Osteoblast (primary cell): ENCODE measurements at places on chromosomes 3 and 15. TPM values are rescaled to one million over a fixed set of nuclear protein-coding genes. Genes with fewer than 3 reads are reported as not detected.

HESX1 gene
- total RNA-seq: 0.29 and 0.72 TPM in 2 replicates

RARRES1 gene
- 13.6 and 19.5 TPM in 2 replicates for total RNA-seq

NLGN1 gene
- 7.7 and 9.0 TPM in 2 replicates for total RNA-seq

CCR9 gene
- not detected in 2 replicates for total RNA-seq

PTX3 gene
- total RNA-seq: 537 and 689 TPM in 2 replicates

TTLL13 gene
- under 0.01 TPM in 2 replicates for total RNA-seq

C3orf52 gene
- 3.5 and 4.0 TPM in 2 replicates for total RNA-seq

SLC22A14 gene
- total RNA-seq: 0.29 and 0.36 TPM in 2 replicates

ARGFX gene
- not detected in 2 replicates for total RNA-seq

MFGE8 gene
- 195 and 209 TPM in 2 replicates for total RNA-seq

CHRFAM7A gene
- under 0.01 and 0.72 TPM in 2 replicates for total RNA-seq

TLR9 gene
- not detected in 2 replicates for total RNA-seq

FANCD2OS gene
- total RNA-seq: not detected in 2 replicates

FEZF2 gene
- not detected in 2 replicates for total RNA-seq

QARS1 gene
- total RNA-seq: 360 and 416 TPM in 2 replicates

DNA sequence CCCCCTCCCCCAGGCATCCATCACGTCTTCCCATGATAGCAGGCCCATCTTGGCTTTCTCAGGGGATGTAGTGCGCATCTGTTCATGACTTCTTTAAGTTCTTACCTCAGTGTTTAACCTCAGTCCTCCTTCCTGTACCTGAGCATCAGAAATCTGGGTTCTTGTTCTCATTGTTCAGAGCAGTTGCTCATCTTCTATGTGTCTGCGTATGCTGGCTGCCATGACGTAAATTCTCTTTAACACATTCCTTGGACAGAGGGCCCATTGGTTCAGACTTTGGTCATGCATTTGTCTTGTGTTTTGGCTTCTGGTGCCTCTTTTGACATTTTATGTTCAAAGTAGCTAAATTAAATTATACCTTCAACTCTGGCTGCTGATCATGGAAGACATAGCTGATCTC lies 227.3 kb downstream of the CACNA2D3 start:
- H3K4me1 ChIP-seq: no peaks in the 10 kb centered on the region
- H3K27me3 ChIP-seq: no peaks in the 10 kb centered on the region
- H3K4me3 ChIP-seq: no peak overlapping the region
- H3K36me3 ChIP-seq: no peaks in the 10 kb centered on the region
- H3K27ac ChIP-seq: no peak overlapping the region
- DNase-seq: no peak

- no peaks in the 10 kb centered on the region for H3K36me3 ChIP-seq
- H3K4me1 ChIP-seq: no peaks in the 10 kb centered on the region
- no peak overlapping the region for H3K4me3 ChIP-seq
- DNase-seq: no peak
- H3K27me3 ChIP-seq: peaks cover 2% of the 10 kb centered on the region
- no peak overlapping the region for H3K27ac ChIP-seq
Observed at GRCh38 chr3:63593779-63594178, 58.7 kb upstream of the SNTN start.

GRCh38 chr3:176964661-176965060 lies 232.6 kb downstream of the TBL1XR1 start:
- H3K27ac ChIP-seq: no peak overlapping the region
- DNase-seq: no peak
- H3K4me3 ChIP-seq: no peak overlapping the region

DNA sequence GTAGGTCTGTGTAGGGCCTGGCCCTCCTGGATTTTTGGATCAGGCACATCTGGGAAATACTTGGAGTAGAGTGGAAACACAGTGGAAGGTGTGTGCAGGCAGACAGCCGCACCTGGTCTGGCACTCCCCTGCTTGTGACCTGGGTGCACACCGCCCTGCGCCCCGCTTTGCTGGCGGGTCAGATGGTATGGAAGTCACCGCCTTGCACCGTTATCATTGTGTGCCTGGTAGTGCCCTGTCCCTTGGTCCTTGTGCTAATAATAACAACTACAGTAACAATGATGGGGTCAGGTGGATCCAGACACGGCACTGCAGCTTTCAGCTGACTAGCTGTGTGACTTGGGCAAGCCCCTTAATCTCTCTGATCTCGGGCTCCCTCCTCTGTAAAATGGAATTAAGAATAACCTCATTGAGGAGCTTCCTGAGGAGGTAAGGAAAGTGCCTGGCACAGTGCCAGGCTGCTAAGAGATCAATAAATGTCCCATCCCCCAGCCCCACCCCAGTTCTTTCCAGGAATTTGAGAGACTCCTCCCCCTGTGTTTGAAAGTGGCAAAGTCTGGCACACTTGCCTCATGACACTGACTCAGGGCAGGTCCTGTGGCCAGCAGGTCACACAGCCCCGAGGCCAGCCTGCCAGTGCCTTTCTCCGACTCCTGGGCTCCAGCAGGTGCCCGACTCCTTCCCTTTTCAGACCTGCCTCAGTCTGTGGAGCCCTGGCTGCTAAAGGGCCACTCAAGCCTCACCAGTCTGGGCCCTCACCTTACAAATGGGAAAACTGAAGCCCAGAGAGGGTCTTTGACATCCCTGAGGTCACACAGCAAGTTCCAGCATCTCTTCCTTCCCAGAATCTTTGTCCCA lies 9.8 kb downstream of the ISG20 start:
- no peaks in the 10 kb centered on the region for H3K27me3 ChIP-seq
- H3K27ac ChIP-seq: peak overlapping the region; percentile 55
- peaks cover 16% of the 10 kb centered on the region for H3K4me1 ChIP-seq

GRCh38 chr3:179133575-179133974 lies 14.6 kb upstream of the PIK3CA start:
- no peak overlapping the region for H3K27ac ChIP-seq
- DNase-seq: no peak
- H3K4me3 ChIP-seq: no peak overlapping the region
- H3K27me3 ChIP-seq: peaks cover 3% of the 10 kb centered on the region
- H3K36me3 ChIP-seq: no peaks in the 10 kb centered on the region

DNA sequence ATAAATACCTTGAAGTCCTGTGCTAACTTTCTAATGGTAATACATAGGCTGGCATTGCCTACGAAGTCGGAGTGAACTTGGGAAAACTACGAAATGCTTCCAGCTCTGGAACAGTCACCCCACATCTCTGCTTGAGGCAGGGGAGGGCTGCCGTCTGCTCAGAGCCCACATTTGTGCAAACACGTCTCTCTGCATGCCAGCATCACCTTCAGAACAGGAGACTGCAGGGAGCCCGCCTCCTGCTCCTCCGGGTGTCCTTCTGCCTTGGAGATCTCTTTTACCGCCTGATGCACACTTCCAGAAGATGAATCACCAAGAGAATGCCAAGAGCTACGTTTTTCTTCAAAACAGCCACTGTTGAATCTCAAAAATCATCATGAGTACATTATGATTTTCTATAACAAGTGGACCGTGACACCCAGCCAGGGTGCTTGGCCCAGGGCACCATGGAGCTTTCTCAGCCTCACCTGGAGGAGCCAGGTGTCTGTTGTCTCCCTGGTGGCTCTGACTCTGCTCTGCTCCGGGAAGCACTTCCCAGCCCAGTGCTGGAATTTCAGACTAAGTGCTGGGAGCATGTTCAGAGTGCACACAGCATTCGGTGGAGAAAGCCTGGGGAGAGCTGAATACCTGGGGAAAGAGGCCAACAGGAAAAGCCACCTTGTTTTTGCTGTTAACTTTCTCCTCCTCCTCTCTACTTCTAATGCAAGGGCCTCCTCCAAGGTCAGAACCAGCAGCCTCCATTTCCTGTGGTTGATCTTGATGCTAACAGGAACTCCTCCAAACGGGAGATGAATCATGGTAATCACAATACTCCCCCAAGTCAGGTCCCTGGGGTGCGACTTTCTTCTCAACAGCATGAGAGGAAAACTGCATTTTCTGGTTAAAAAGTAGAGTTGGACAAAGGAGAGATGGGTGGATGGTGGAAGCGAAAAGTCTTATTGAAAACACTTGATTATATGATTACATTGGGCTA lies 467.7 kb downstream of the GABRG3 start:
- no peaks in the 10 kb centered on the region for H3K27me3 ChIP-seq
- H3K4me3 ChIP-seq: no peak overlapping the region
- no peak for DNase-seq
- no peak overlapping the region for H3K27ac ChIP-seq
- no peaks in the 10 kb centered on the region for H3K4me1 ChIP-seq

DNA sequence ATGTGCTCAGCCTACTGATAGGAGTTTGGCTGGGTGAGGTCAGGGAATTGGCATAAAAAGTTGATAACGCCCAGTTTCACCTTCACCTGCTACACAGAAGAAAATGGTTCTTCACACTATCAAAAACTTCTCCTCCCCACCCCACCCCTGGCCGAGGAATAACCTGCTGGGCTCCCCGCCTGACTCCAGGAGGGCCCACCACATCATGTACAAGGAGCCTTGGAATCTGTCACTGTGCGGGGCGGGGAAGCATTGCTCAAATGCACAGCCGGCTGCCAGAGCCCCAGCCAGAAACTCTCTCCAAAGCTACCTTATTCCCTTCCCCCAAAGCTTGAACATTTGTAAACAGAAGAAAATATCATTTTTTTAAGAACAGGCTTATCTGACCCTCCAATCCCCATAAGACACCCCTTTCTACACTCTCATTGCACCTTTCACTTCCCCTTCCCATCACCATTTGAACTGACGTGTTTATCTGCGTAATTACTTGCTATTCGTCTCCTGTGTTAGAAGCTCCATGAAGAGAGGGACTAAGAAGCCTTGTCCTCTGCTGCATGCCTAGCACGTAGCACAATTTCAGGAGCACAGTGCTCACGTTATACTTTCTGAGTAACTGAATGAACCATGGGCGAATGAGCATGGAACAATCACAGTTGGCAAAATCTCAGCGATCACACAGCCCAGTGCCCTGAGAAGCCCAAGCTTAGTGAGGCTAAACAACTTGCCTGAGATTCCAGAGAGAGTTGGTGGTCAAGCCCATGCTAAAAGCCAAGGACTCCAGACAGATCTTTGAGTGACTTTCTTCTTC lies 82.9 kb downstream of the HES1 start:
- H3K27ac ChIP-seq: no peak overlapping the region
- no peaks in the 10 kb centered on the region for H3K36me3 ChIP-seq
- H3K4me3 ChIP-seq: no peak overlapping the region
- no peaks in the 10 kb centered on the region for H3K4me1 ChIP-seq

GRCh38 chr15:86481720-86482119 lies 402.0 kb downstream of the AGBL1 start:
- no peak overlapping the region for H3K27ac ChIP-seq
- H3K4me1 ChIP-seq: no peaks in the 10 kb centered on the region

- no peak overlapping the region for H3K4me3 ChIP-seq
- H3K36me3 ChIP-seq: no peaks in the 10 kb centered on the region
- no peaks in the 10 kb centered on the region for H3K27me3 ChIP-seq
- H3K4me1 ChIP-seq: peaks cover 6% of the 10 kb centered on the region
- no peak for DNase-seq
Observed at GRCh38 chr3:43319794-43320193, 33.5 kb downstream of the SNRK start.

DNA sequence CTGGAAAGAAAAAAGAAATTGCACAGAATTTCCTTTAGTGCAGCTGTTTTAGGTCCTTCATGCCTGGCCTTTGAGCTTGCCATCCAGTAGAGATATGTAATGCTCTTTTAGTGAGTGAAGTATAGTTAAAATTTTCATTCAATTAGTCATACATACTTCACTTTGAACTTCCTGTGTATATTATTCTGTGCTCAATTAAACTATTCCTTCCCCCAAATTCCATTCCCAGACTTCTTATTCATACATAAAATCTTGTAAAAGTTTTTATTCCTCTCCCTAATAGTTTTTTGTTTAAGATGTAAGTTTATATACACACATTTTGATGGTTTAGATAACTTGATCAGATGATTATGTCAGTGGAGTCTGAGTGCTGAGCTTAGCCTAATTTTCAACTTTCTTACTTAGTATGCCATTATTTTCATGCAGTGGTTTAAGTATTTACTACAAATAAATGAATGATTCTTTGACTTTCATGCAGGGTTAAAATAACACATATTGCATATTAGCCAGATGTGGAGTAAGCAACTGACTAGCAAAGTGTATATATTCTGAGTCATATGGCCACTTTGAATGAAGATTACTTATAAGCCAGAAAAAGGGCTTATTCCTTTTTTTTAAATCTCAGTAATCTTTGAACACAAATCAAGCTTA lies 42.5 kb upstream of the ABHD10 start:
- peak; percentile 60 for DNase-seq
- no peaks in the 10 kb centered on the region for H3K27me3 ChIP-seq
- H3K36me3 ChIP-seq: peaks cover 50% of the 10 kb centered on the region
- no peak overlapping the region for H3K4me3 ChIP-seq

GRCh38 chr3:70400194-70400593 lies 87.8 kb upstream of the MDFIC2 start:
- H3K36me3 ChIP-seq: no peaks in the 10 kb centered on the region
- H3K27ac ChIP-seq: no peak overlapping the region
- no peak for DNase-seq

DNA sequence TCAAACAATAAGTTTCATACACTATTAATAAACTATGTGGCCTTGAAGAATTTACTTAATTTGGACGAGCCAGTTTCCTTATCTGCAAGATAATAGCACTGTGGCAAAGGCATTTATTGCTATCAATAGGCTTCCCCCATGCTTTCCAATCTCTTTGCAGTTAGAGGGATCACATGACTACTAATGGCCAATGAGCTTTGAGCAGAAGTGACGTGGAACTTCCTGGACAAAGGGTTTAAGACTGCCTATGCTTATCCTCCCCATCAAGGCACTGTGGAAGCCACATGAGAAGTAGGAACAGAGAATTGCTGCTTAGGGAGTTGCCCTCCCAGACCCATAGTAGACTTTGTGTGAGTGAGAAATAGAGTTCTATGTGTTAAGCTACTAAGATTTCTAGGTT lies 16.7 kb upstream of the ZMAT3 start:
- H3K4me1 ChIP-seq: no peaks in the 10 kb centered on the region
- H3K36me3 ChIP-seq: no peaks in the 10 kb centered on the region
- no peaks in the 10 kb centered on the region for H3K27me3 ChIP-seq
- H3K4me3 ChIP-seq: no peak overlapping the region
- peak; percentile 10 for DNase-seq
- H3K27ac ChIP-seq: no peak overlapping the region

DNA sequence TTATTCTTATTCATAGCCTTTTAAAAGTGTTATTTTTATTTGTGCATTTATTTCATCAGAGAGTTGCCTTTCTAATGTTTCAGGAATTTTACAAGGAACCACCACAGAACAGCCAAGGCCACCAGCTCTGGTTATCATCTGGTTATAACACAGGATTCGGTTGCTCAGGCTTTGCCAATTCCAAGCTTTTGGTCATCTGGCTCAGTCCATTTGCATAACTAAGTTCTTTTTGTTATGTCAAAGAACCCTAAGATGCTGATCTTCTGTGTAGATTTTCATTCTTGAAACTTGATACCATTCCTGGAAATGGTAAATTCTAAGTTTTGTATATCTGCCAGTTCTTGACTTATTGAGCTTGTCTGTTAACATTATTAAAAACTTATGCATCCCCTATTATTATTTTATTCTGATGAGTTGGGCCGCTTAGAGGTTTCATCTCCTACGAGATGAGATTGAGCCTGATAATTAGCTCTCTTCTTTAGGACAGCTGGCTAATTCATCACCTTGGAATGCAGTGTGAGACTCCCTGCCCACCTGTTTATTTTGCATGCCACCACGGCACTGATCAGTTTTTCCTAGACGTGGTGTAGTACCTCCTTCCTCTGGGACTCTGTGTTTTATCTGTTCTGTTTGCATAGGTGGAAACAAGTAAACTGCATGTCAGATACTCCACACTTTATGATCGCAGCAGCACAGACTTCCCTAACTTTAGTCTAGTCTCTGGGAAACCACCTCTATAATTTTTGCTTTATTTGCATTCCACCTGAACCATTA lies 264.8 kb downstream of the SLCO3A1 start:
- peak; percentile 73 for DNase-seq
- H3K36me3 ChIP-seq: no peaks in the 10 kb centered on the region
- no peak overlapping the region for H3K27ac ChIP-seq

GRCh38 chr15:74265046-74265639 lies 29.0 kb downstream of the CCDC33 start:
- H3K4me3 ChIP-seq: no peak overlapping the region
- H3K27ac ChIP-seq: no peak overlapping the region
- peak; percentile 81 for DNase-seq
- no peaks in the 10 kb centered on the region for H3K4me1 ChIP-seq
- H3K36me3 ChIP-seq: no peaks in the 10 kb centered on the region
- H3K27me3 ChIP-seq: peaks cover 33% of the 10 kb centered on the region
